Activated T-cell treated with anti-CD3 and anti-CD28 coated beads for 24 hours (primary cell): ENCODE measurements at places on chromosomes 4 and X.

GRCh38 chr4:1786544-1787362, 6.3 kb upstream of the FGFR3 start:
- no peak for DNase-seq

- DNase-seq: no peak
These were observed 717.9 kb downstream of the ARAP2 start for GRCh38 chr4:35526456-35526855.

DNA sequence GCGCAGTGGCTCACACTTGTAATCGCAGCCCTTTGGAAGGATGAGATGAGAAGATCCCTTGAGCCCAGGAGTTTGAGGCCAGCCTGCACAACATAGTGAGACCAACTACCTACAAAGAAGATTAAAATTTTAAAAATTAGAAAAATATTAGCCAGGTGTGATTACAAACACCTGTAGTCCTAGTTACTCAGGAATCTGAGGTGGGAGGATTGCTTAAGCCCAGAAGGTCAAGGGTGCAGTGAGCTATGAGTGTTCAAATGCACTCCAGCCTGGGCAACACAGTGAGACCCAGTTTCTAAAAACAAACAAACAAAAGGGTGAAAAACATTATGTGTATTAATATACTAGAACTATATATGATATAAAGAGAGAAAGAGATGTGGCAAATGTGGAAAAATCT, 36.8 kb upstream of the NKX6-1 start:
- DNase-seq: no peak

- no peak for DNase-seq
These were observed 136.3 kb downstream of the AFAP1 start for GRCh38 chr4:7803371-7803770.

- peak; percentile 8 for DNase-seq
These were observed 807 bp downstream of the PGRMC1 start for GRCh38 chrX:119236623-119237561.

- DNase-seq: no peak
These were observed 38.5 kb downstream of the CCNQ start for GRCh38 chrX:153560466-153560865.

- no peak for DNase-seq
These were observed 43.2 kb upstream of the BMPR1B start for GRCh38 chr4:94714365-94715160.

DNA sequence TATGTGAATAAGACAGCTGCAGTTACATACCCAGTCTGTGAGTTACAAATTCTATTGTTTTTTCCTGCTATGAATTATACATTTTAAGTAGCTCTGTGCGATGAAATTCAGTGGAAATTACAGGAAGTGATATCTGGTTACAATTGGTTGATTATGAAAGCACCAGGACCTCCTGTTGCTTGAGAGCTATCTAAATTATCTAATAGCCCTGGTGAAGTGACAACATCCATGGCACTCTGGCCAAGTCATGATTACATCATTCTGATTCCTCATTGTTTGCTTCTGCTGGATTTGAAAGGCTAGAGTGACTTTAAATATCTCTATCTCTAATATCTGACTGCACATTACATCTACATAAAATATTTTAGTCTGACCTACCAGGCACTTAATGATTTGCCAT, 515.0 kb downstream of the CFAP47 start:
- DNase-seq: no peak

GRCh38 chr4:126435491-126435890, 1120.7 kb downstream of the FAT4 start:
- DNase-seq: no peak
